ENCODE measurements at places on chromosomes 12 and 14. TPM values are rescaled to one million over a fixed set of nuclear protein-coding genes. Genes with fewer than 3 reads are reported as not detected.

- DNase-seq = peak; percentile 18
- peak overlapping the region; percentile 85 for H3K27ac ChIP-seq
- peaks cover 5% of the 10 kb centered on the region for H3K36me3 ChIP-seq
Measured at GRCh38 chr12:29314416-29314815, 66.6 kb downstream of the ERGIC2 start.

GRCh38 chr14:91387169-91387835, 30.3 kb downstream of the CCDC88C start:
- H3K4me1 ChIP-seq = peaks cover 4% of the 10 kb centered on the region
- peaks cover 88% of the 10 kb centered on the region for H3K27me3 ChIP-seq
- no peak overlapping the region for H3K27ac ChIP-seq
- no peak overlapping the region for H3K4me3 ChIP-seq
- H3K36me3 ChIP-seq = no peaks in the 10 kb centered on the region

DNA sequence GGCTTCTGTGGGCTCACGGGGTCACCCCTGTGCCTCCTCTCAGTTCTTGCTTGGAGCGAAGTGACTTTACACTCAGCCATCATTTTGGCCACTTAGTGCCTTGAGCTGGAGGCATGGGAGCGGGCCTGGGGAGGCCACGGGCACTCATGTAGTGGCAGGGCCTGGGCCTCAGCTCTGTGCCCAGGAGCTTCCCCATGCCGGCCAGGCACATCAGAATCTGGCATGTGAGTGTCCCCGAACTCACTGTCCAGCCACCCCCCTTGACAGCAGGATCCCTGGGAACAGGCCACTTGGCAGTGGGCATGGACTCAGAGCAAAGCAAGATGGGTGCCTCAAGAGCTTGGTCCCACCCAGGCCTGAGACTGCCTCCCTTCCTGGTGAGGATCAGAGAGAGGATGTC, 29.5 kb downstream of the DDX51 start:
- no peaks in the 10 kb centered on the region for H3K27me3 ChIP-seq
- no peak overlapping the region for H3K4me3 ChIP-seq
- H3K27ac ChIP-seq = no peak overlapping the region
- no peaks in the 10 kb centered on the region for H3K4me1 ChIP-seq
- peaks cover 76% of the 10 kb centered on the region for H3K36me3 ChIP-seq

- DNase-seq = no peak
- H3K27me3 ChIP-seq = no peaks in the 10 kb centered on the region
- H3K4me1 ChIP-seq = peaks cover 18% of the 10 kb centered on the region
- H3K4me3 ChIP-seq = peak overlapping the region; percentile 91
- peaks cover 28% of the 10 kb centered on the region for H3K36me3 ChIP-seq
Measured at GRCh38 chr12:132886529-132887477, 602 bp downstream of the CHFR start.

SERPINA12 gene
- total RNA-seq = not detected

DNA sequence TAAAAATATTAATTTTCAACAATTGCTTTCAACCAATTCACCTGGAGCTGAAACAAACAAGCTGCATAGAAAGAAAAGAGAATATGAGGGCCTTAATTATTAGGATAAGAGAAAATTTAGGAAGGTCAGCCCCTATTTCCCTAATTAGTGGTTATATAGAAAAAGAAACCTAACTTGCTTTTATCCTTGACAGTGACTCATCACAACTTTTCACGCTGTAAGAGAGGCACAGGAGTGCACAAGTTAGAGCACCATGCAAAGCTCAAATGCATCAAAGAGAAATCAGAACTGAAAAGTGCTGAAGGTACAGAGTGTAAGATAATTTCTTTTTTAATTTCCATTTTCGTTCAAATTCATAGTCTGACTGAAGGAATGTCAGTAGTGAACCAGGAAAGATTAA, 4.7 kb downstream of the CLEC4D start:
- no peak for DNase-seq
- no peak overlapping the region for H3K4me3 ChIP-seq
- H3K27me3 ChIP-seq = peaks cover 13% of the 10 kb centered on the region

- H3K27ac ChIP-seq = peak overlapping the region; percentile 84
- DNase-seq = no peak
- no peaks in the 10 kb centered on the region for H3K36me3 ChIP-seq
- H3K4me3 ChIP-seq = no peak overlapping the region
Measured at GRCh38 chr14:32468955-32469354, 139.9 kb downstream of the AKAP6 start.

SERPINA10 gene
- not detected for total RNA-seq

OR4E2 gene
- total RNA-seq = not detected

DNA sequence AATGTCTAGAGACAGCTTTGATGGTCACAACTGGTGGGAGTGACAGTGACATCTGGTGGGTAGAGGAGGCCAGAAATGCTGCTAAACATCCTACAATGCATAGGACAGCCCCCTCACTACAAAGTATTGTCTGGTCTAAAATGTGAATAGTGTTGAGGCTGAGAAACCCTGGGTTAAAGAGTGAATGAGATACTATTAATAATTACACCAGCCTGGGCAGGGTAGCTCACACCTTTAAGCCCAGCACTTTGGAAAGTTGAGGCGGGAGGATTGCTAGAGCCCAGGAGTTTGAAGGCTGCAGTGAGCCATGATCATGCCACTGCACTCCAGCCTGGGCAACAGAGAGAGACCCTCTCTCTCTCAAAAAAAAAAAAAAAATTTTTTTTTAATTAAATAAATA, 11.1 kb downstream of the SVOP start:
- no peak overlapping the region for H3K27ac ChIP-seq
- H3K27me3 ChIP-seq = peaks cover 7% of the 10 kb centered on the region
- H3K36me3 ChIP-seq = no peaks in the 10 kb centered on the region
- H3K4me3 ChIP-seq = no peak overlapping the region
- H3K4me1 ChIP-seq = no peaks in the 10 kb centered on the region

TPH2 gene
- total RNA-seq = not detected

LAG3 gene
- total RNA-seq = not detected

PWP1 gene
- total RNA-seq = 11.7 TPM

GRCh38 chr12:109378569-109378968, 30.9 kb downstream of the MYO1H start:
- H3K27me3 ChIP-seq = peaks cover 19% of the 10 kb centered on the region
- no peak overlapping the region for H3K27ac ChIP-seq
- no peaks in the 10 kb centered on the region for H3K4me1 ChIP-seq

LPAR5 gene
- 7.0 TPM for total RNA-seq

DNA sequence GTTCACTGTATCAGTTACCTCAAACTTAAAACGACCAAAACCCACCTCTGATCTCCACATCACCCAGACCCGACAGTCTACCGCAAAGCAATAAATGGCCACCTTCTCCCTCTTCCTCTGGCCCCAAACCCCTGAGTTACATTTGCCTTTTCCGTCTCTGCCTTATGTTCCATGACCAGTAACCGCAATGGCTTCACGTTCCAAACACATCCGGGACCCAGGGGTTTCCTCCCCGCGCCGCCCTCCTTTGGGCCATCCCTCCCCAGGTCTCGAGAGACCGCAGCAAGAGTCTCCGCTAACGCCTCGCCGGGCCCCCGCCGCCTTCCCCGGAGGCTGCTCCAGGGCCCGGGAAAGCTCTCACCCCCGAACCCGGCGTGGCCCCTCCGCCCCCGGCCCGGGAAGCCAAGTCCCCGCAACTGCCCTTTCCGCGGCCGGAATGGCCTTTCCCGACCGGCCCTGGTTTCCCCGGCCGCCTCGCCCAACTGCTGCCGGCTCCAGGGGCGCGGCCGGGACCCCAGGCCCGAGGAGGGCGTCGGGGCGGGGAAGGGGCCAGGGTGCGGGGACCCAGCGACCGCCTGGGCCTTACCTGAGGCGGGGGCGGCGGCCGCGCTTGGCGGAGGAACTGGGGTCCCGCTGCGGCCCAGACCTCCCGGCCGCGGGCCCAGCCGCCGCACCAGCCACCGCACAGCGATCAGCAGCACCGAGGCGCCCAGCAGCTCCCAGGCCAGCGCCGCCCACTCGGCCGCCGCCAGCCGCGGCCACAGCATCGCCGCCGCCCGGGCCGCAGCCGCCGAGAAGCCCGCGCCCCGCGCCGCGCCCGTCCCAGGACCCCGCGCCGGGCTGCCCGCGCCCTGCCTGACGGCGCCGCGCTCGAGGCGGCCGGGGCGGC, at the start of gene ANKLE2:
ANKLE2 (minus strand) TSS at position 801 of the 889 bp plus-strand sequence; CDS start at position 767, 34 bp downstream.
- peak within 1 kb of the TSS; percentile 98 for H3K4me3 ChIP-seq
- H3K4me1 ChIP-seq = peaks cover 41% of the 10 kb centered on the region
- DNase-seq = peak; percentile 50
- H3K36me3 ChIP-seq = peaks cover 2% of the 10 kb centered on the region
- H3K27ac ChIP-seq = peak within 1 kb of the TSS; percentile 97
- no peaks in the 10 kb centered on the region for H3K27me3 ChIP-seq

- no peaks in the 10 kb centered on the region for H3K36me3 ChIP-seq
- no peak for DNase-seq
- H3K4me3 ChIP-seq = no peak overlapping the region
- H3K4me1 ChIP-seq = no peaks in the 10 kb centered on the region
- no peak overlapping the region for H3K27ac ChIP-seq
- no peaks in the 10 kb centered on the region for H3K27me3 ChIP-seq
Measured at GRCh38 chr12:30286345-30286926, 409.2 kb downstream of the IPO8 start.

TCTN1 gene
- total RNA-seq = 21.6 TPM

GRCh38 chr12:40034712-40035111, 71.2 kb downstream of the SLC2A13 start:
- peaks cover 16% of the 10 kb centered on the region for H3K4me1 ChIP-seq
- no peaks in the 10 kb centered on the region for H3K27me3 ChIP-seq
- no peak overlapping the region for H3K4me3 ChIP-seq
- no peaks in the 10 kb centered on the region for H3K36me3 ChIP-seq
- no peak for DNase-seq

- peaks cover 60% of the 10 kb centered on the region for H3K4me1 ChIP-seq
- peak overlapping the region; percentile 96 for H3K27ac ChIP-seq
- H3K27me3 ChIP-seq = no peaks in the 10 kb centered on the region
- peak overlapping the region; percentile 83 for H3K4me3 ChIP-seq
Measured at GRCh38 chr12:120470150-120470784, 719 bp upstream of the SRSF9 start.

GRCh38 chr12:12804432-12804886, 8.7 kb upstream of the DDX47 start:
- H3K4me3 ChIP-seq = no peak overlapping the region
- H3K4me1 ChIP-seq = peaks cover 53% of the 10 kb centered on the region
- H3K27ac ChIP-seq = peak overlapping the region; percentile 24
- H3K27me3 ChIP-seq = no peaks in the 10 kb centered on the region

TAS2R46 gene
- 0.30 TPM for total RNA-seq

- no peak overlapping the region for H3K4me3 ChIP-seq
- no peaks in the 10 kb centered on the region for H3K36me3 ChIP-seq
- H3K27ac ChIP-seq = no peak overlapping the region
- H3K27me3 ChIP-seq = peaks cover 12% of the 10 kb centered on the region
- no peak for DNase-seq
Measured at GRCh38 chr12:48292040-48292439, 58.7 kb downstream of the ZNF641 start.

DNA sequence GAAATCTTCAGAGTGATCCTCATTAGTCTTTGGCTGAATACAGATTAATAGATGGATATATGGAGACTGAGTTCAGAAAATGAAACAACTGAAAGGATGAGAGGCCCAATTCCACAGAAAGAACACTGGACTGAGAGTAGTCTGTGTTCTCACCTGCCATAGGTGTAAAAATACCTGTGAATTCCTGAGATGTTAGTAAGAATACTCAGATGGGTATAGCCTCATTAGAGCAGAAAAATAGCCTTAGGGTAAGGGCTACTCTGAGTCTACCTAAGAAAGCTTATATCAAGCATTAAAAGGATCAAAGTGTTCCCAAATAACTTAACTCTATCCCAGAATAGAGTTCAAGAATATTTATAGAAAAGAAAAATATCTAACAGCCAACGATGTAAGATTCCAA, 1510.3 kb upstream of the SEL1L start:
- no peak overlapping the region for H3K27ac ChIP-seq
- H3K27me3 ChIP-seq = no peaks in the 10 kb centered on the region
- no peak for DNase-seq
- no peak overlapping the region for H3K4me3 ChIP-seq
- no peaks in the 10 kb centered on the region for H3K36me3 ChIP-seq

- H3K36me3 ChIP-seq = peaks cover 33% of the 10 kb centered on the region
- H3K4me1 ChIP-seq = peaks cover 2% of the 10 kb centered on the region
- H3K4me3 ChIP-seq = no peak overlapping the region
- H3K27me3 ChIP-seq = no peaks in the 10 kb centered on the region
- H3K27ac ChIP-seq = no peak overlapping the region
Measured at GRCh38 chr12:65419284-65420072, 141.0 kb downstream of the MSRB3 start.

DNA sequence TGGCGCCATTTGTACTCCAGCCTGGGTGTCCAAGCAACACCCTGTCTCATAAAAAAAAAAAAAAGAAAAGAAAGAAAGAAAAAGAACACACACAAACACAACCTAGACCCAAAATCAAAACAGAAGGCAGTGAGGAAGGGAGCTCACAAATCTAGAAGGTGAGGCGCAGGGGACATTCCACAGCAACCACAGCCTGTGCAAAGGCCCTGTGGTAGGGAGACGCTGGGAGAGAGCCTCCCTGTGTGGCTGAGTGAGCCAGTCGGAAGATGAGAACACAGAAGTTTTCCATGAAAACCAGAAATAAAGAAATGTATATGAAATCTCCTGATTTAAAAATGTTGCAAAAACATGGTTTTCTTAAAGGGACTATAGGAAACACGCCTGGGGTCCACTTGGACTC, 44.6 kb downstream of the SCARB1 start:
- H3K4me3 ChIP-seq = no peak overlapping the region
- H3K4me1 ChIP-seq = no peaks in the 10 kb centered on the region
- peaks cover 9% of the 10 kb centered on the region for H3K36me3 ChIP-seq

DNA sequence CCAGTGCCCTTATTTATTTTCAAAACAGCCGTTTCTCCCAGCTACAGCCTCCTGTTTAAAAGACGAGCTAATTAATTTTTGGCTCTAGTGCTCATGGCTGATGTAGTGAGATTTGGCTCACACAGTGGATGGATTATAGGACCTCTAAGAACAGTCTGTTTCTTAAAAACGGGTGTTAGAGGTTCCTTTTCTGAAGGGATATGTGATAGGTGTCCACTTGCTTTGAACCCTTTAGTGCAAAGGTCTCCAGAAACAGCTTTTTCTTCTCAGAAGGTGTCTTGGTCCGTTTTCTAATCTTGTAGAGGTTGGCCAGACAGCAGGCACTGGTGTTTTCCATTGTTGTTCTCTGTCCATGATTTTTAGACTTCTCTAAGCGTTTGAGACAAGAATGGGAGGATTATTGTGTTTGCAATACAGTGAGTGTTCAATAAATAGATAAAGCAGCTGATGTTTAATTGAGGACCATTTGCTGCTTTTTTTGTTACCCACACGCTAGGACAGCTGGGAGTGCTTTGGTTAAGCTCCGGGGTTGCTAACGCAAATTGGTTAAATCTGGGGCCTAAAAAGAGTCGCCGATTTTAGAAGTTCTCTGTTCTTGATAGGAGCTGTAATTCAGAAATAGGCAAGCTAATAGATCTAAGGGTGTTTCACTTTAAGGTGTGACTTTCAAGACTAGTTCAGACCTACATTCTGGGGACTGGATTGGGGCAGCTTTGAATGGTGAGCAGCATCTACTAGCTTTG, 1.0 kb downstream of the BORCS5 start:
- DNase-seq = no peak
- H3K36me3 ChIP-seq = peaks cover 12% of the 10 kb centered on the region
- peak overlapping the region; percentile 90 for H3K4me3 ChIP-seq
- H3K27me3 ChIP-seq = no peaks in the 10 kb centered on the region
- peak overlapping the region; percentile 95 for H3K27ac ChIP-seq

- no peak for DNase-seq
- peak overlapping the region; percentile 1 for H3K27ac ChIP-seq
- no peaks in the 10 kb centered on the region for H3K36me3 ChIP-seq
- H3K27me3 ChIP-seq = no peaks in the 10 kb centered on the region
- no peak overlapping the region for H3K4me3 ChIP-seq
Measured at GRCh38 chr14:80208461-80208860, 2.8 kb downstream of the DIO2 start.

STXBP6 gene
- 21.7 TPM for total RNA-seq

- H3K27me3 ChIP-seq = peaks cover 47% of the 10 kb centered on the region
- no peak overlapping the region for H3K4me3 ChIP-seq
- H3K36me3 ChIP-seq = no peaks in the 10 kb centered on the region
- H3K4me1 ChIP-seq = no peaks in the 10 kb centered on the region
- DNase-seq = peak; percentile 1
Measured at GRCh38 chr12:34395056-34396005, 373.0 kb downstream of the ALG10 start.
